ENCODE measurements at places on chromosomes 12 and 14.

- DNase-seq: peak; percentile 62
These were observed 27.0 kb upstream of the EEA1 start for GRCh38 chr12:92955997-92956663.

DNA sequence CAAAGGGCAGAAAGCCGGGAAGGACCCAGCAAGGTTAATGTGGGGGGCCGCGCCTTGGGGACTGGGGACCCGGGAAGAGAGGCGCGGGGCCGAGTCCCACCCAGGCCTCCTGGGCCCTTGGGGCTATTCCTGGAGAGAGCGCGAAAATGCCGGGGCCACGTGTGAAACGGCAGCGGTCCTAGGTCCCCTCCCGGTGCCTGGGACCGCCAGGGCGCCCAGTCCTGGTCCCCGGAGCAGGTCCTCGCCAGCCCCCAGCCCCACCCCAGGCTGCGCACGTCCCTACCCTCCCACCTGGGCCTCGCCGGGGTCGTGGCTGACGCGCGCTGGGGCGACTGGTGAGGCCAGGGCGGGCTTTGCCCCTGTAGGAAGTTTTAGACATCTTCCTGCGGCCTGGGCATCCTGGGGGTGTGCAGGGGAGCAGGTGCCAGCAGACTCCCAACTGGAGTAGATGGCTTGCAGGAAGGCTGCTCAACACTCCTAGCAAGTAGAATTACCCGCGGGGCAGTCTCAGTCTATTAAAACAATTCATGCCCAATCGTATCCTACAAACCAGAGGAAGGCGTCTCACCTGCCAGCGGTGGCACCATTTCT lies 708 bp downstream of the FAR2 start:
- DNase-seq: no peak

GRCh38 chr14:65336191-65336591 lies 76.3 kb upstream of the FUT8 start:
- DNase-seq: peak; percentile 46

DNA sequence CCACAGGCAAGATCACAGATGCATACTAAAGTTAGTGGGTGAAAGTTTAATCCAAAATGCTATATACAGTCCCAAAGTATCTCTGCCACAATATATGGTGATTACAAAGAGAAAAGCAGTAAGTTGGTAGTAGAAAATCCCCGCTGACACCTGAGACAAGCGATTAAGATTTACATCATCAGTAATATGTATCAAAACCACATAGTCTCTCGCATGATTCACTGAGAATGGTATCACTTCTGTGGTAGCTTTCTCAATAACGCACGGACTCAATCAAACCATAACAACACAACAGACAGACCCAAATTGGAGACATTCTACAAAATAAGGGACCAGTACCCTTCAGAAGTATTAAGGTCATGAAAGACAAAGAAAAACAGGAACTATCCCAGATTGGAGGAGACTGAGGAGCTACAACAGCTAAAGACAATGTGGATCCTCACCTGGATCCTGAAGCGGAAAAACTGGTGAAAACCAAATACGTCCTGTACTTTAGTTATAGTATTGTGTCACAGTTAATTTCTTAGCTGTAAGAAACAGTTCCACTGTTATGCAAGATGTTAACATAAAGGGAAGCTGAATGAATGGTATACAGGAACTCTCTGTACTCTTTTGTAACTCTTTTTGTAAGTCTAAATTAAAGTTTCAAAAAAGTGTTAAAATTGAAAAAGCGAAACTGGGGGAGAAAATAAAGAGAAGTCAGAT lies 51.0 kb downstream of the SPTLC2 start:
- peak; percentile 15 for DNase-seq

- no peak for DNase-seq
These were observed 15.7 kb upstream of the FIGNL2 start for GRCh38 chr12:51863933-51864832.

- peak; percentile 80 for DNase-seq
These were observed 25.9 kb upstream of the WNK1 start for GRCh38 chr12:726281-727140.

- DNase-seq: no peak
These were observed 135.2 kb upstream of the RFLNA start for GRCh38 chr12:124159655-124160054.

DNA sequence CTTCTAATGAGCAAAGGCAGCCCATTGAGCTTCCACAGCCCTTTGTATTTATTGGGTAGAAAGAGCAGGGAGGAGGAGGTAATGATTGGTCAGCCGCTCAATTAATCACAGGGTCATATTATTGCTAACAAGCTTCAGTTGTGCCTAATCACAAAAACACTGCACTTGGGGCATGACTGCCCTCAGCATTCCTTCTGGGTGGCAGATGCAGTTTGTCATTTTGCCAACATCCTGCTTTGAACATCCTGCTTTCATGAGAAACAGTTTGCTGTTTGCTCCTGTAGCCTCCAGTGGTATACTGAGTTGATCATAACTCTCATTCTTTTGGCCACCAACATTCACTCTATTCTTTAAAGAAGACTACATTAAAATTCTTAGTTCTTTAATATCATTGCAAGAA lies 462.9 kb upstream of the MIS18BP1 start:
- DNase-seq: peak; percentile 35

GRCh38 chr12:28586481-28586880 lies 396.2 kb downstream of the CCDC91 start:
- DNase-seq: no peak

DNA sequence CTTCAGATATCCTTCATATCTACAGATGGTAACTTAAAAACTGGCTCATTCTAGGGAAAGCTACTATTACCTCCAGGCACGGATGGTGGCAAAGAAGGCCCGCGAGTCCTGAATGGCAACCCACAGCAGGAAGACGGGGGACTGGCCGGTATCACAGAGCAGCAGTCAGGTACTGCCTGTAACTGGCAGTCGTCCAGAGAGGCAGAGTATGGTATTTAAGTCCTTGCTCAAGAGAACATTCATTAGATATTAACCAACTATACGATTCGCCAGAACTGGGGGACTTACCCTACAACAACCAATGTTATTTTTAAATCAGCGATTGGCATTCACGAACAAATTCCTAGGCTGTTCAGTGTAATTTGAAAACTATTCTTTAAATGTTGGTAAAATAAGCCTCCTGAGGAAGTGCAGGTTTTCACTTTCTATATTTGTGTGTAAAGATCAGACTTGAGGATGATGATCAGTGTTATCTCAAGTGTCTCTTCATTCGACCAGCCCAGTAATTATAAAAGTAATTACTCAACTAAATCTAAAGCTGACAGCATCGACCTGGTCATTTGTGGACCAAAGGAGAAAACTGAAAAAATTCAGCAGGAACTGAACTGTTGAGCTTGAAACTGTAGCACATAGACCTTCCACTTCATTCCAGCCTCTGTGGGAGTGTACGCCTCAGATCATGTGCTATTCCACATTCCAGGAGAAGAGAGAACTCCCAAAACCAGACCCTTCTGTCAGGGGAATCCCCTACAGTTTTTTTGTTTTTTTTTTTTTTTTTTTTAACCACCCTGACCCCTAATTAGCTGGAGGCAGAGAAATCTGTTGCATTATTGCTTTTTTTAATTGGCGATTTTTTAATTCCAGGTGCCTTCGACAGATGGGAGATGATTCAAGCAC lies 75.6 kb downstream of the ESR2 start:
- no peak for DNase-seq

- DNase-seq: no peak
These were observed 249.1 kb downstream of the LRIG3 start for GRCh38 chr12:58671196-58671595.

DNA sequence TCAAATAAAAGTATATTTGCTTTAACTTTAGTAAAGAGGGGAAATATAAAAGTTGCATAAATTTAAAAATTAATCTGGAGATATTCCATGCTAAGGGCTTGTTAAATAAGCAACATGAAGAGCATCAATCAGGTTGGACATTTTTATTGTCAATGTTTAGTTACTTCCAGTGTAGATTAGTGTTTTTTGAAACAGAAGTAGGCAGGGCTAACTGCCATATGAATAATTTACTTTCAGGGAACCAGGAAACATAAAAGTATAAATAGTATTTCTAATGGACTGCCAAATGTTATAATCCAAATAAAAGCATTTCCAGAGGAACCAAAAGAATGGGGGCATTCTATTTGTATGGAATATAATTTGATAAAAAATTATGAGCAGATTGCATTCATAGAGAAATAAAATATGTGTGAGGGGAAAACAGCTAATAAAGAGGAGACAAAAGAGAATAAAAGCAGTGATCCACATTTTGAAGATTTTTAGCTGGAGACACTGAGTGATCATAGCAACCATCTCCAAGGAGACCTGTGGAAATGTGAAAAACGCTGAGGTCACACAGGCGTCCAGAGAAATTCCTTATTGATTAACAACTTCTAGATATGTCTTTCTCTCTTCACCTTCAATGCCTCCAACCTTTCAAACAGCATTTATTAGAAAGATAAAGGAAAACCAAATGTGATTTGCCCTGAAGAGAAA lies 70.8 kb downstream of the SRGAP1 start:
- peak; percentile 72 for DNase-seq

- DNase-seq: no peak
These were observed 17.7 kb downstream of the ASB2 start for GRCh38 chr14:93958567-93959238.

- DNase-seq: no peak
These were observed 674.7 kb upstream of the TMEM132C start for GRCh38 chr12:127592245-127592644.

GRCh38 chr14:19823765-19824164 lies 20.2 kb downstream of the OR4N2 start:
- DNase-seq: peak; percentile 82

GRCh38 chr12:49777800-49778748 lies 36.7 kb downstream of the TMBIM6 start:
- peak; percentile 37 for DNase-seq

- DNase-seq: peak; percentile 32
These were observed 26.0 kb downstream of the TBX3 start for GRCh38 chr12:114658002-114658441.

DNA sequence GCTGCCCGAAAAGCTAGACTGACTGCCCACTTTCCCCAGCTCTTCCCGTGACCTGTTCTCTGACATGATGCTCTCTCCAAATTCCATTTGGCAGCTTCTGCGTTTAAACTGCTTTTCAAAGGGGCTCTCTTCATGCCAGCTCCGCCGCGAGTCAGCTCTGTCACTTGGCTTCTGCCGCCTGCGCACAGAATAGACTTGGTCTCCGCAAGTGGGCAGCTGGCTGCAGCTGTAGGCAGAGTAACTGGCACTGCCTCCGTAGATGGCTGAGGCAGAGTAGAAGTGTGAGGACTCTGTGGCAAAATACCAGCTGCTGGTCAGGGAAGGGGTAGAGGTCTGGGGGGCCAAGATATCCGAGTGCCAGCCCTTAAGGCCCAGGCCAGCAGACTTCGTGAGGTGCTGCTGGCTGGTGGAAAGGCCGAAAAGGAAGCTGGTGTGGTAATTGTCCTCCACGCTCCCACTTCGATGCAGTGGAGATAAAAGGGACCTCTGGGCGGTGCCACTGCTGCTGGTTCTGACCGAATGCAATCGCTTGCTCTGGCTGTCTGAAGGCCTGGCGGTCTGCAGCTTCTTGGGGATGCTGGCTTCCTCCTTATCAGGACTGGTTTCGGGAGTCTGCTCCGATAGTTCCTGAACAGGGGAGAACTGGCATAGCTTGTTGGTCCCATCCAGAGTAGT lies 85.7 kb downstream of the DUSP16 start:
- DNase-seq: no peak

DNA sequence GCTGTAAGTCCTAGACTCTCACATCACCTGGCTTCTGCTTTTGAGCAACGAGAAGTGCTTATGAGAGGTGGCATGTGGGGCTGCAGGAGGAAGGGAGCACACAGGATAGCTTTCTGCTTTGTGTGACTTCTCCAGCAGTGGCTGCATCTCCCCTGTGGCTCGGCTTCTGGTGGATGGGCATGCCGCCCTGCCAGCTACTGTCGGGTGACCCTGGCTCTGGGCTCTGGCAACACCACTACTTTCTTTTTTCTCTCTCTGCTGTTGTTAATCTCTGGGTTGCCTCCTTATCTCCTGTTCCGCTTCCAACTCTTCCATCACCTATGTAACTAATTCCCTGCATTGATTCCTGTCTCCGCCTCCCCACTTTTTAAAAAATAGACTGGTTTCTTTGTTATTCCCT lies 209.1 kb upstream of the DAAM1 start:
- DNase-seq: no peak

- DNase-seq: peak; percentile 61
These were observed 6.3 kb downstream of the FLRT2 start for GRCh38 chr14:85535991-85536832.

- peak; percentile 11 for DNase-seq
These were observed 115.5 kb downstream of the SLC38A1 start for GRCh38 chr12:46153268-46153872.

- peak; percentile 95 for DNase-seq
These were observed 186.4 kb upstream of the PRMT8 start for GRCh38 chr12:3304436-3305165.

- no peak for DNase-seq
These were observed 287.0 kb upstream of the FKBP4 start for GRCh38 chr12:2507814-2508213.

DNA sequence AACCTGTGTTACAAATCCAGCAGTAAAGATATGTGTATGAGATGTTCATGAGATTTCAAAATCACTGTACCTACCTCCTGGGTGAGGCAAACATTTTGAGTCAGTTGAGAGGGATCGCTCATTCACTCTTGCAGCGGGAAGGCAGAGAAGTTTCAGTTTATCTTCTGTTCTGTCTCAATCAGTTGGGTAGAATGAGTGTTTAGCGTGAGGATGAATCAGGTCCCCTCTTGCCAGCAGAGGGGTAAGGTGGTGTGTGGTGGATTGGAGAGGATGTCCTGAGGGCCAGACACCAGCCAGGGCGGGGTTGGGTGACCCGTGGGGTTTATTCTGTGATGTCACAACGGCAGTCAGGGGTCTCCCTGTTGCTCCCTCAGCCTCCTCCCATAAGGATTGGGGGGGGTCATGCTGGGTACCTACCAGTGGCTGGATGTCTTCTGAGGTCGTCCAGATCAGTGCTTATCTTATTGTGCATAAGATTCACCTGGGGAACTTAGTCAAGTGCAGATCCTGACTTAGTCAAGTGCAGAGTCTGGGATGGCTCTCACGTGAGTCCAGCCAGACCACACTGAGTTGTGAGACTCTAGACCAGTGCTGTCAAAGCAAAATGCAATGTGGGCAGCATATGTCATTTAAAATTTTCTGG lies at the start of gene GSG1:
GSG1 (minus strand) TSS at position 277 of the 643 bp plus-strand sequence; CDS start at position 122, 155 bp downstream.
- no peak for DNase-seq

- DNase-seq: no peak
These were observed 116.0 kb upstream of the LRIG3 start for GRCh38 chr12:59036347-59036746.

- no peak for DNase-seq
These were observed 506.8 kb upstream of the FBXO33 start for GRCh38 chr14:39939023-39939422.

- DNase-seq: peak; percentile 99
These were observed 255.8 kb upstream of the CRY1 start for GRCh38 chr12:107349008-107349747.
